ENCODE measurements at places on chromosomes 7 and 10.

DNA sequence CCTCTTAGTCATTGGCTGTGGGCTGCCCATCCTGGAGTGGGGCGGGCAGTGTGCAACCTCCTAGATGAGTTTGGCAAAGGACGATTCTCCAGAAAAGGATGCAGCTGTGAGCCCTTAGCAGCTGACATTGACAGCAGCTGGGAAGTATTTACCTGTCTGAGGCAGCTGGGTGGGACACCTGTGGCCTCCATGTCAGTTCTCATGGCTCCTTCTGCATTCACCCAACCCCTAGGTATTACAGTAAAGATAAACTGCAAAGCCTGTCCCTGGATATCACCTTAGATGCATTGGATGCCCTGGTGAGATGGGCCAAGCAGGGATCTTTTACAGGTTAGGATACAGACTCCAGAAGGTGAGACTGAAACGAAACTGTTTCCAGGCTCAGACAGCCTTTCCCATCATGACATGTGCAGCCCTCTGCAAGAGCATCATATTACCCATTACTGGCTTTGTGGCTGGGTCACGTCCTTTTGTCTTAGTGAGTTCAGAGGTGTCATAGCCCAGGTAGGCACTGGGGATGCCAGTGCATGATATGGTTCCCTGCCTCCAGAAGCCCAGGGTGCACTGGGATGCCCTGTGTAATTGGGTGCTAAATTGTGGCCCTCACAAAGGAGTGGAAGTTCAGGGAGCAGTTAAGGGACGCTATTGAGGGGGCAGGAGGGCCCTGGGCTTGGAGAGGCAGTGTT, 28.9 kb downstream of the MINDY4 start:
- no peak for DNase-seq

DNA sequence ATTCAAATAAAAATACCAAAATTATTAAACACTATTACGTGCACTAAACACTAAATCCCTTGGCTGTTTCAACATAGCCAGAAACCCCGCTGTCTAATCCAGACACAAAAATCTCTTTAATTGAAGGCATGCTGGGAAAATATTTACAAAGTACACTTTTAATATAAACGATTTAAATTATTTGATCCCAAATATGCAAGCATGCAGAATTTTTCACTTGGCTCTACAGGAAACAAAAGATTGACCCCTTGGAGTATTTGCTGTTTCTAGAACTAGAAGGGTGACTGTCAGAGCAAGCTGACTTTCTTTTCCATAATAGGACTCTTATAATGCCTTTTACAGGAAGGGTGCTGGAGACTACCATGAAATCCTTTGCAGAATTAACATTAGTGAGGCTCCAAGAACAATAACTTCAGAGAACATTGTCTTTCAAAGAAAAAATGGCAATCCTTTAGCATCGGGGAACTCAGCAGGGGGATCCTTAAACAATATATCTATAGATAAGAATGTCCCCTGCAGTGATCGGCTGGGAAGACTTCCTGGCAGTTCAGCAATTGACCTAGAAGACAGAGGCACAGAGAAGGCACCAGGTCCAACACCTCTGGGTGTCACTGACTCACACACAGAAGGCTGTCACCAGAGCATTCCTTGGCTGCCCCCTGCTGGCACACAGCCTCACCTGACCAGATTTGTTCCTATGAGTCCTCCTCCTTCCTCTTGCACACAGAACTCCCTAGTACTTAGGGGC, 55.8 kb upstream of the MRLN start:
- DNase-seq: no peak

GRCh38 chr10:49364747-49365146, 31.1 kb downstream of the DRGX start:
- DNase-seq: no peak

DNA sequence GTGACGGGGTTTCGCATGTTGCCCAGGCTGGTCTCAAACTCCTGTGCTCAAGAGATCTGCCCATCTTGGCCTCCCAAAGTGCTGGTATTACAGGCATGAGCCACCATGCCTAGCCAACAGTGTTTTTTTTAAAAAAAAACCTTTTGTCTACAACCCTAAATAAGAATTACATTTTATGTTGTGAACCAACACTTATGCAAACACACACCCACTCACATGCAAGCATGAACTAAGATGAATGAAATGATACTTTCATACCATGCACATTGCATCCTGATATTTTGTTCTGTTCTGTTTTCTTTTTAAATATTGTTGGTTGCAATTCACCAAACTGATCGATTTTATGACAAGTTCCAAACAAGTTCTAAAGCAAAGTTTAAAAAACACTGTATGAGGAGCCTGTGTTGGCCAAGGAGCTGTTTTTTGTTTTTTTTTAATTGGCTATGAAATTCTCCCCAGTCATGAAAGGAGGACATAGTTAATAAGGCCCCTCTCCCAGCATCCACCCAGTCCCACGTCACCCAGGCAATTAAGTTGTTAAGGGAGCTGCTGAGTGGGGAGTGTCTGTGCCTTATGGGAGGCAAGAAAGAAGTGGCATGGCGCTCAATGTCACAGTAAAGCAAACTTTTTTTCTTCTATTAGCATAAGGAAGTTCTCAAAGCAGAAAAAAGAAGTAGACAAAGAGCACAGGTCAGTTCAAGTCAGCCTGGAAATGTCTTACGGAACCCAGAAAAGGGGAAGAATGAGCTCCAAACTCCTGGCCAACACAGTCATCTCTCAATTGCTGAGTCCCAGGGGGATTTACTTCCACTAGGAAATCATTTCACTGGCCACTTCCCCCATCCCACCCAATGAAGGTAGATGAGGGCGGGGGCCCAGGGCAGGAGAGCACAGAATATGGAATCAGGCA, 50.1 kb downstream of the NOD1 start:
- DNase-seq: no peak

GRCh38 chr10:2817940-2818636, 249.3 kb upstream of the PFKP start:
- DNase-seq: no peak

DNA sequence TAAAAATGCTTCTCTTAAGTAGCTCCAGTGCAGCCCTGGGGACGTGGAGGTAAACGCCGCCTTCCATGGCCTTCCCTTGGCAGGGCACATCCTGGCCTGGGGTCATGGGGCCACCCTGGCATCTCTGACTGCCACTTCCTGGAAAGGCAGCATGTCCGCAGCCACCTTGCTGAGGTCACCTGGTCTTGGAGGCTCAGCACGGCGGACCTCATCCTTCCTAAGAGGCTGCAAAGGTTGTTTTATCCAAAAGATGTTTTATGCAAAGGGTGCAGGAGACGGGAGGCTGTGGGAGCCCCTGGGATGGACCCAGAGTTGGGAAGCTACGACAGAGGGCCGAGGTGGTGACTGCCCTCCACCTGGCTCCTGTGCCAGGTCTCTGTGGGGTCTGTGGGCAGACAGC, 106.0 kb downstream of the TCERG1L start:
- no peak for DNase-seq

DNA sequence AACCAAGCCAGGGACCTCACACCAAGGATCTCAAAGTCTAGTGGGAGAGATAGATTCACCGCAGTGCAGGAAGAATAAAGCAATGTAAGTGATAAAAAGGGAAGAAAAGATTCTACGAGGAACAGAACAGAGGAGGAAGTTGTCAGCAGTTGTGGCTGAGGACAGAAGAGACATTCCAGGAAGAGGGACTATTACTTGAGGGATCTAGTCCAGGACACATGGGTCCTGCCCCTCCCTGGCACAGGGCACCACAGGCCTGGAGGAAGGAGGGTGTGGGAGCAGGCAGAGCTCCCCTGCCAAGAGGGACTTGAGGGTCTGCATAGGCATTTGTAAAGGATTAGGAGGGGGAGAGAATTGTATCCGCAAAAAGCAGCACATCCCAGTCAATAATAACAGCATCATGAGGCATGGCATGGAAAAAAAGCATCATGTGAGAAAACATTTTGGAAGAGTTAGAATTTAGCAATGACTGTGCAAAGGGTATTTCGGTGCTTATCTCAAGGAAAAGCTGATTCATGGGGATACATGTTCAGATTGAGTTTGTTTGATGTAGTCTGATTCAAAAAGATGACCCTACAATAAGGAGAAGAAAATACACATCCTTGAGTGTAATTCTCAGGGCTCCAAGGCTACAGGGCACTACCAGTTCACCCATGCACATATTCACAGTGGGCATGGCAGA, 12.7 kb downstream of the C10orf71 start:
- DNase-seq: no peak

GRCh38 chr7:55521512-55521911, 50.8 kb downstream of the VOPP1 start:
- DNase-seq: no peak

GRCh38 chr7:150847536-150847935, 4.8 kb upstream of the AOC1 start:
- no peak for DNase-seq

DNA sequence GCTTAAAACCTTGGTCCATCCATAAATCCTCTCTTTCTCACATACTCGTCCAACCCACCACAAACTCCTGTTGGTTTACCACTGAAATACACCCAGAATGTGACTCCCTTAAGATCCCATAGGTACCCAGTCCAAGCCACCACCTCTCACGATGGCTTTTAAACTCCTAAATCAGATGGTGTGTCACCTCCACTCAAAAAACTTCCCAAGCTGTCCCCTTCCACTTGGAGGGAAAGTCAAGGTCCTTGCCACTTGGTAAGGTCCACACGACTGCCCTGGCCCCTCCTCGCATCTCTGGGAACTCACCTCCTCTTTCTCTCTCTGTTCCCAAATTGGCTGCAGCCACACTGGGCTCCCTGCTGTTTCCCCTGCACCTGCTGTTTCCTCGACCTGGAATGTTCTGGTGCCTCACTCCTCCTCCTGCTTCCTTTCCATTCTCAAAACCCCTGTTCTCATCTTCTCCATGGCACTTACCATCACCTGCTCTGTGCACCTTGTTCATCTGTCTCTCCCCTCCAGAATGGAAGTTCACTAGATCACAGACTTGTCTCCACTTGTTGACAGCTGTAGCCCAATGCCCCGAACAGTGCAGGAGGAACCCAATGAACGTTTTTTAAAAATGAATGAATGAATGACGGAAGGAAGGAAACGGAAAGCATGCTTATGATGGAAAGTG, 23.0 kb downstream of the ZFAND2A start:
- no peak for DNase-seq

DNA sequence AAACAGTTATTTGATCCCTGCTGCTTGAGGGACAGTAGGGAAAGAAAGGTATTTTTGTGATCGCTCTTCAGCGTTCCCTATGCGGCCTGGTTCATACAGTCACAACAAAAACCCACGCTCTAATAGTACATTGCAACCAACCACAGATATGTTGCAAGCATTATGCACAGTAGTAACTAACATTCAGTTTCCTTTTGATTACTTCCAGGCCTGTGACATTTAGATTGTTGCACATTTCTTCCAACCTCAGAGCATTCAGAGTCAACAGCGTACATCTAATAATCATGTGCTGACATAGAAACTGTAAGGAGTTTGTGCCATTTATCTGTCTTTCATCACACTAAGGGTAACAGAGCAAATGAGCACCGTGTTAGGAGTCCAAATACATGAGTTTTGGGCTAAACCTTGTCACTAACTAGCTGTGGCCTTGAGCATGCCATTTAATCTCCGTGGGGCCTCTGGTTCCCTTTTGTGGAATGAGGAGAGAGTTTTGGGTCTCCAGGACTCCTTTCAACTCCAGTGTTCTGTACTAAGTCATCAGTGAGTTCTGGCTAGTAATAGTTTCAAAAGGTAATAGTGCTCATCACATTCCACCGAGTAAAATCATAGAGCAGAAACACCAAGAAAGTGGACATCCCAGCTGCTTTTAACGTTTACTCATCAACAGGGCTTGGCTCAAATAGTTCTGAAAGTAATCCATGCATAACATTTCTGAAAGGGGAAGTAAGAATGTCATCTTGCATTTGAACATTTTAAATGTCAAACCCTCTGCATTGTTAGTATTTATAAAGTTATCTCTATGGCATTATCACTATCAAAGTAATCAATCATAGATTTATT, 99.0 kb upstream of the FZD1 start:
- DNase-seq: no peak

DNA sequence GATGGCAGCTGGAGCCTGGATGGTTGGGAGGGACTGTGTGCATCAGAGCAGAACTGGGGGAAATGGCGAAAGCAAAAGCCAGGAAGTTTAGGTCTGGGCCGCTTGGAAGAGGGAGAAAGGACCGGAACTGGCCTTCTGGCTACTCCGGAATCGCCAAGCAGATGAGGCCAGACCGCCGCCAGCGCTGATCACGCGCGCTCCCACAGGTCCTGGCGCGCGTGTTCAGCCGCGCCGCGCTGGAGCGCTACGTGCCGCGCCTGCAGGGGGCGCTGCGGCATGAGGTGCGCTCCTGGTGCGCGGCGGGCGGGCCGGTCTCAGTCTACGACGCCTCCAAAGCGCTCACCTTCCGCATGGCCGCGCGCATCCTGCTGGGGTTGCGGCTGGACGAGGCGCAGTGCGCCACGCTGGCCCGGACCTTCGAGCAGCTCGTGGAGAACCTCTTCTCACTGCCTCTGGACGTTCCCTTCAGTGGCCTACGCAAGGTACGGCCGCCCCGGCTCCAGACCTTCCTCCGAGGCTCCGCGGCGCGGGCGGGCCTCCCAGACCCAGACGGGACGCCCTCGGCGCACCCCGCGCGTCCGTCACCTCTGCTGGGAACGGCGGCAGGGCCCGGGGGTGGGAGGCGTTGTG, 2.0 kb downstream of the CYP26C1 start:
- DNase-seq: no peak

DNA sequence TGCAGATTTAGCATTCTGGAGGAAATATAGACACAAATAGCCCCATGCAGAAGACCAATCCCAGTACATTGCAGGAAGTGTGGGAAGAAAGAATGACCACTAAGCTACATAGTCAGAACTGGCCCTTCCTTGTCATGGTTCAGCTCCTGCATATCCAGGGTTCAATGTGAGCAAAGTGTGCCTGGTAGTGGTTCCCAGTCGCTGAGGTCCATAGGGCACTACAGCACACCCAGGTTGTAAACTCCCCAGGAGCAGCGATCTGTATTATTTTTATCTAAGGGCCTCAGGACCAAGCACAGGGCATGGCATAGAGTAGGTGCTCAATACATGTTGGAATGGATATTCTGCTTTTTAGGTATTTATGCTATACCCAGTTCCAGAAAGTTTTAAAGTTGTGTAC, 114.4 kb downstream of the RTKN2 start:
- DNase-seq: no peak

DNA sequence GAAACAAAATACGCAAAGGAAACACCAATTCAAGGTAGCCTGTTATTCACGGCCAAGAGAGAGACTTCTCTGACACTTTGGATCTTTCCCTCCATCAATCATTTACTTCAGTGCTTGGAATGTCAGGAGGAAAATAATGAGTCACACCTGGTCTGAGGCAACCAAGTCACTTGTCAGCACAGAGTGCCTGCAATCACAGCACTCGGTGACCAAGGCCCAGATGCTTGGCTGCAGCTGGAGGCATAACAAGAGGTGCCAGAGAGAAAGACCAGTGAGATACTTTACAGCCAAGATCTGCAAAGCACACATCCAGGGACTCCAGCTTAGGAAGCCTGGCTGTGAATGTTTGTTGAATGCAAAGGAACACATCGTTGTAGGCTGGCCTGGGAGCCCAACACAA, 33.9 kb downstream of the ASB13 start:
- no peak for DNase-seq

- DNase-seq: no peak
Measured at GRCh38 chr7:134179036-134180011, 52.2 kb downstream of the LRGUK start.

- no peak for DNase-seq
Measured at GRCh38 chr7:106053109-106053508, 59.0 kb downstream of the SYPL1 start.
